NCI-H748 treated with DMSO at 0.1 percent for 48 hours (cell line): ENCODE measurements at places on chromosomes 1 and 21.
A peak's percentile ranks its signal among the peaks of the same experiment; 100 is the strongest.

DNA sequence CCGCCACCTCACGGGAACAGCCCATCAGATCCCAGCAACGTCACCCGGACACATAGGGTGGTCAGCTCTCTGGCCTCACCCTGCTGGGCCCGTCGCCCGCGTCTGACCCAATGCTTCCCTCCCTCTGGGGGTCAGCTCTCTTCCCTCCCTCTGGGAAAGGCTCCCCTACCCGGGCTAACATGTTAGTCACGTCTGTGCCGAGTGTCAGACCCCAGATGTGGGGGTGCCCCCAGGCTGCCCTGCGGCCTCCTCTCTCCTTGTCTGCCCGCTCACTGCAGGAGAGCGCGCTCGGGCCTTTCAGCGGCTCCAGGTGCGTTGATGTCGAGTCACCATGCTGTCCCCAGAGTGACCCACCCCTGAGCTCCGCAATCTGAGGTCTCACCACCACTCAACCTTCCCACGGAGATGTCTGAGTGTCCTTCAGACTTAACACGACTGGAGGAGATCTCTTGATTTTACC, 34.3 kb downstream of the SLC37A1 start:
- no peak for DNase-seq

DNA sequence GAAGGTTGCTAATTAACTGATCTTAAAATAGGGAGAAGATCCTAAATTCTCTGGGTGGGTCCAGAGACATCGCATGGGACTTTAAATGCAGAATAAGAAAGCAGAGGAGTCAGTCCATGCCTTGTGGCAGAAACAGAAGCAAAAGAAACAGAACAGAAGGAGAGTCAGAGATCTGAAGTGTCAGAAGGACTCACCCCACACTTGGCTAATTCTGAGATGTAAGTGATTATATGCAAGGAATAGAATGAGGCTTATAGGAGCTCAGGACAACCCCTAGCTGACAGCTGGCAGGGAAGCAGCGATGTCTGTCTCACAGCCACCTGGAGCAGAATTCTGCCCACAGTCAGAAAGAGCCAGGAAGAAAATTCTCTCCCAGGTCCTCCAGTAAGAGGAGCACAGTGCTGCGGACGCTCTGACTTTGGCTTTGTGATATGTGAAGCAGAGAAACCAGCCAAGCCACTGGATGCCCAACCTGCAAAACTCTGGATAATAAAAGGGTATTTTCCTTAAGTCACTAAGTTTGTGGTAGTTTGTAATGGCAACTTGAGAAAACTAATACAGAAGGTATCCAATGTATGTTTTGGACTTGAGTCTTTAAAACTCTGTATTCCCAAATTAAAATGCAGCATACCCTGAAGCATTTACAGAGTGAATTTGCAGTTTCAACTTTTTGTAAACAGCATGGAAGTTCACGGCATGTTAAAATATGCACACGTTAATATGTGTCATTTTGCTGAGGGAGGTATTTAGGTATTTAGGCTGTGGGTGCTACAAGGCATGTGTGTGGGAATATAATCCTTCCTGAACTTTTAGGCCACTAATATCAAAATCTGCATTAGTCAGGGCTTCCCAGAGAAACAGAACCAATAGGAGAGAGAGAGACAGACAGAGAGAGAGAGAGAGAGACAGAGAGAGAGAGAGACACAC, 388.5 kb downstream of the PCP4 start:
- no peak for DNase-seq

- no peak for DNase-seq
These were observed 21.4 kb upstream of the NADK start for GRCh38 chr1:1799716-1800115.

GRCh38 chr1:223211323-223211985, 68.4 kb upstream of the TLR5 start:
- DNase-seq: no peak

DNA sequence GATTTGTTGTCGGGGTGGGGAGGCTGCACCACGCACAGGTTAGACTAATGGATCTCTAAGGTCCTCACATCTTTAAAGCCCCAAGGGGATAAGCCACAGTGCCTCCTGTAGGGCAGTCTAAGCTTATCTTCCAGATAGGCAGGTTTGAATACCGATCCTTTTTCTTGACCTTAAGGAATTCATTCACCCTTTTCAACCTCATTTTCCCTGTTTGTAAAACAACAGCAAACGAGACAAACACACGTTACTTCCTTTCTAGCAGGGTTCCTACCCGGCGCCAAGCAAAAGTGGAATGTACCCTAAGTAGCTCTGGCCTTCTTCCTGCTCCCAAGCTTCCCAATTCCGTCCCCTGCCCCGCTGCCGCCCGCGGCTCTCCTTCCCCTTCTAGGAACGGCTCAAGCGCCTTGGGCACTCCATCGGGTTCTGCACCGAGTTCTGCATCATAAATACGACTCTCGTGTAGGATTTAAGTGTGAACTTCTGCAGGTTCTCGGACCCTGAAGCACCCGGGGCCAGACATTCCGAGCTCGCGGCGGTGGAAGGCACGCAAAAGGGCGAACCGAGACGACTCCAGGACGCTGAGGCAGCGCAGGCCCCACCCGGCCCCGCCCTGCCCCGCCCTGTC, 548 bp upstream of the CDC20 start:
- DNase-seq: peak; percentile 99
